ENCODE measurements at places on chromosomes 4 and X. TPM values are rescaled to one million over a fixed set of nuclear protein-coding genes. Genes with fewer than 3 reads are reported as not detected.

The MAB21L2 gene
- polyA plus RNA-seq, result not detected

The CT47C1 gene
- not detected for polyA plus RNA-seq

The CNGA1 gene
- polyA plus RNA-seq, result not detected

The TEX28 gene
- polyA plus RNA-seq, result not detected

The ARMCX4 gene
- 3.5 TPM for polyA plus RNA-seq

The TMEM144 gene
- not detected for polyA plus RNA-seq

The DNAAF6 gene
- not detected for polyA plus RNA-seq

DNA sequence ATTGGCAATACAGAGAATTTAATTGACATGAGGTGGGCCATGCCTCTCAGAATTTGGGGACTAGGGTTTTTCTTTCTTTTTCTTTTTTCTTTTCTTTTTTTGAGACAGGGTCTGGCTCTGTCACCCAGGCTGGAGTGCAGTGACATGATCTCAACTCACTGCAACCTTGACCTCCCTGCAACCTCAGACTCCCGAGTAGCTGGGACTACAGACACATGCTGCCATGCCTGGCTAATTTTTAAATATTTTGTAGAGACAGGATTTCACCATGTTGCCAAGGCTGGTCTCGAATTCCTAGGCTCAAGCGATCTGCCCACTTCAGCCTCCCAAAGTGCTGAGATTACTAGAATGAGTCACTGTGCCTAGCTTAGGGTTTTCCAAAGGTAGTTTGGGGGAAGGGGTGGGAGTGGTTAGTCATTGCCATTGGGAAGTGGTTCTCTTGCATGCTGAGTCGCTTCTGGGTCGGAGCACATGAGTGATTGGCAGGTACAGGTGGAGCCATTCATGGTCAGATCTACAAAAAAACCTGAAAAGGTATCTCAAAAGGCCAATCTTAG, 54.5 kb downstream of the MID2 start:
- H3K27ac ChIP-seq, result no peak overlapping the region
- no peaks in the 10 kb centered on the region for H3K4me1 ChIP-seq
- H3K27me3 ChIP-seq, result no peaks in the 10 kb centered on the region
- no peak overlapping the region for H3K4me3 ChIP-seq
- H3K36me3 ChIP-seq, result no peaks in the 10 kb centered on the region

DNA sequence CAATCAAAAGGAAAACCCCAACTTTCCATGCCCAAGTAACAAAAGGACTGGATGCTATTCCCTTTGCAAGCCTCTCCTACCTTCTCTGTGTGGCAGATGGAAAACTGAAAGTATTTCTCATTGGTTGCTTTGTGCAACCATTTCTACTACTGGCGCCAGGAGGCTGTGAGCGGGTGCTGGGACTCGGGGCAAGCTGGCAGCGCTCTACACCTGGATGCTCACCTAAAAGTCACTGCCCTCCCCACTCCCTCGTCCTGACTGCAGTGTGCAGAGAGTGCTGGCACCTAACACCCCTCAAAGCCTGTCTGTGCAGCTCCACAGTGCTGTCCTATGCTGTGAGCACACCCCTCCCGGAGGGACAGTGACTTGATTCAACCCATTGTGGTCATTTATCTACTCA, 54.2 kb upstream of the STS start:
- H3K27me3 ChIP-seq, result no peaks in the 10 kb centered on the region
- H3K4me3 ChIP-seq, result no peak overlapping the region
- H3K36me3 ChIP-seq, result peaks cover 15% of the 10 kb centered on the region
- DNase-seq, result no peak

- peaks cover 8% of the 10 kb centered on the region for H3K27me3 ChIP-seq
- H3K27ac ChIP-seq, result no peak overlapping the region
- DNase-seq, result no peak
- H3K4me3 ChIP-seq, result no peak overlapping the region
Observed at GRCh38 chrX:9356846-9357245, 108.0 kb upstream of the TBL1X start.

- H3K36me3 ChIP-seq, result peaks cover 7% of the 10 kb centered on the region
- DNase-seq, result no peak
- H3K4me1 ChIP-seq, result peaks cover 2% of the 10 kb centered on the region
Observed at GRCh38 chr4:38145741-38146140, 185.5 kb downstream of the PTTG2 start.

GRCh38 chr4:80840396-80840795, 190.1 kb upstream of the BMP3 start:
- DNase-seq, result no peak
- H3K27me3 ChIP-seq, result no peaks in the 10 kb centered on the region
- H3K4me3 ChIP-seq, result no peak overlapping the region
- H3K4me1 ChIP-seq, result no peaks in the 10 kb centered on the region
- no peak overlapping the region for H3K27ac ChIP-seq

GRCh38 chr4:1496116-1496642, 89.9 kb upstream of the NKX1-1 start:
- no peak overlapping the region for H3K27ac ChIP-seq
- H3K27me3 ChIP-seq, result peaks cover 8% of the 10 kb centered on the region
- DNase-seq, result no peak
- no peaks in the 10 kb centered on the region for H3K36me3 ChIP-seq

Data from naive B cell (primary cell).